Putamen (tissue), 1 donor: ENCODE measurements at places on chromosomes 4 and X.
A peak's percentile ranks its signal among the peaks of the same experiment; 100 is the strongest.

GRCh38 chrX:1485033-1485432 is 32.3 kb upstream of the ASMTL start:
- DNase-seq, result no peak

GRCh38 chr4:57117491-57117890 is 7.3 kb upstream of the IGFBP7 start:
- DNase-seq, result no peak

DNA sequence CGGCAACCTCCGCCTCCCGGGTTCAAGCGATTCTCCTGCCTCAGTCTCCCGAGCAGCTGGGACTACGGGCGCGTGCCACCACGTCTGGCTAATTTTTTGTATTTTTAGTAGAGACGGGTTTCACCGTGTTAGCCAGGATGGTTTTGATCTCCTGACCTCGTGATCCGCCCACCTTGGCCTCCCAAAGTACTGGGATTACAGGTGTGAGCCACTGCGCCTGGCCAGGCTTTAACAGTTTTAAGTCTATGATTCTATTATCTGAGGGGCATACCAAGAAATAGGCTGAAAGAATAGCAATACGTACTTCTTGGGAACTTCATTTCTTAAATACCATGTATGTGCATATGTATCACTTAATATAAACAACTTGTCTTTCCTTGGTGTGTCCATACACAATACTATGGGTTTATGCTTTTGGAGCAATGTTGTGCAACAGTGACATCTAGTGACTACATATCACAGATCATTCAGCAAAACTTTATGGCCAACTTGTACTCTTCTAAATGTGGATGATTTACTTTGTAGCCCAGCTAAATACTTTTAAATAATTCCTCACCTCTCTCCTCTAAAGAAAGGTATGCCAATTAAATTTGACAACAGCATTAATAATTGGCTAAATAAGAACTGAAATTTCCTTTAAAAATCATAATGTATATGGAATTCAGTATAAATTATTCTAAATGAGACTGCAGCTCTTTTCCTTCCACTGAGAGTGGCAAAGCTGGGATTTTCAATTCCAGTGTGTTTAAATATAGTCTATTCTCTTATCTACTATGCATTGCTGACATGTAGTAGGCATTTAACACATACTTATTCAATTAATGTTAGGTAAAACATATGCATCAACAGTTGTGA is 10.4 kb downstream of the SLC9B1 start:
- peak; percentile 63 for DNase-seq

GRCh38 chr4:8871417-8872401 is at the start of gene HMX1:
HMX1 (minus strand) TSS chr4:8871839; CDS start chr4:8871614, 225 bp downstream.
- DNase-seq, result peak; percentile 65

DNA sequence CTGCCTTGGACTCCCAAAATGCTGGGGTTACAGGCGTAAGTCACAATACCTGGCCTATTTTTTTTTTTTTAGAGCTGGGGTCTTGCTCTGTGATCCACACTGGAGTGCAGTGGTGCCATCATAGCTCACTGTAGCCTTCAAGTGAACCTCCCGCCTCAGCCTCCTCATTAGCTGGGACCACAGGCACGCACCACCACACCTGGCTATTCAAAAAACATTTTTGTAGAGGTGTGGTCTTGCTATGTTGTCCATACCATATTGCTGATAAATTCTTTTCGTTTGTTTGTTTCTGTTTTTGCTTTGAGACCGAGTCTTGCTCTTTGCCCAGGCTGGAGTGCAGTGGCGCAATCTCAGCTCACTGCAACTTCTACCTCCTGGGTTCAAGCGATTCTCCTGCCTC is 21.6 kb downstream of the ENOPH1 start:
- no peak for DNase-seq

- no peak for DNase-seq
Measured at GRCh38 chr4:139568206-139568955, 12.4 kb upstream of the SETD7 start.
